ENCODE measurements at places on chromosomes 2 and 18.

- no peak for DNase-seq
Observed at GRCh38 chr18:22285361-22286140, 116.2 kb downstream of the GATA6 start.

GRCh38 chr2:108634011-108634410 is 85.3 kb upstream of the RANBP2 start:
- no peak for DNase-seq

DNA sequence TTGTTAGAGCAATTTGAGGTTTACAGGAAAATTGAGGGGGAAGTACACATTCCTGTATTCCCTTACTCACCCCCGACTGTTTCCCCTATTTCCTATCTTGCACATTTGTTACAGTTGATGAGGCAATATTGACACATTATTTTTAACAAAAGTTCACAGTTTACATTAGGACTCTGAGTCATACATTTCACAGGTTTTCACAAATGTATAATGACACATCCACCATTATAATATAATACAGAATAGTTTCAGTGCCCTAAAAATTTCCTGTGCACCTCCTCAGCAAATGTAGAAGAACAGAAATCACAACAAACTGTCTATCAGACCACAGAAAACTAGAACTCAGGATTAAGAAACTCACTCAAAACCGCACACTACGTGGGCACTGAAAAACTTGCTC is 160.6 kb upstream of the RMP24 start:
- DNase-seq: no peak

- DNase-seq: no peak
Observed at GRCh38 chr18:54871231-54871630, 43.0 kb downstream of the RAB27B start.

DNA sequence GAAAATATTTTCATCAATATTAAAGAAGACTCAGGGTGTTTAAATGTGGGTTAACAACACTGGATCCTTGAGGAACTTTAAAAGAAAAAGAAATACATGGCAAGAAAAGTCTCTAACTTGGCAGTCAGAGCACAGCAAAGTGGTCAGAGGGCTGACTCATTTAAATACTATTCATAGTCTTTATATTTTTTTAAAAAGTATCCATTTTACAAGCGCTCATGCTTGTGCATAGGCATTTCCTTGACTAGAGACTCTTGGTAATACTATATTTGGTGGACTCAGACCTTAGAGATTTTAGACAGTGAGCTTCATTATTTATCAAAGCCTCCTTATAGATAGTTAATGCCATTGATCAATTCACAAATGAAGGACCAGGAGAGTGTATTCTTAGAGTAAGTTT is 110.2 kb downstream of the ABCA12 start:
- DNase-seq: no peak

- DNase-seq: no peak
Observed at GRCh38 chr18:12851716-12852115, 32.3 kb downstream of the PTPN2 start.

DNA sequence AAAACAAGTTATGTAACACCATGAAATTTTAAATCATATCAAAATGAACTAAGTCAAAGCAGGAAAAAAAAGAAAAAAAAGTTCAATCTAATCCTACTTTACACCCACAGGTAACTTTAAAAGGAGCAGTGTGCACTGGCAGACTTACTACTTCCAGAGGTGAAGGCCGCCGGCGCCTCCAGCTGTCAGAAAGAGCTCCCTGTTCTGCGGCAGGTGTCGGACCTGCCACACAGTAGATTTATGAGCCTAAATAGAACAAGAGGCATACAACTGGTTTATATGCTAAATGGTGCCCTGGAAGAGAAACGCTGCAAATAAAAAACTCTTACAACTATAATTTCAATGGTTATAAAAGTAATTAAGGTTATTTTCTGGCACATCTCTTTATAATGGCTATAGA is 23.1 kb upstream of the PNO1 start:
- DNase-seq: no peak

GRCh38 chr2:13524492-13524891 is 807.8 kb downstream of the TRIB2 start:
- no peak for DNase-seq

GRCh38 chr2:70080610-70081200 is 6.6 kb upstream of the PCBP1 start:
- no peak for DNase-seq

DNA sequence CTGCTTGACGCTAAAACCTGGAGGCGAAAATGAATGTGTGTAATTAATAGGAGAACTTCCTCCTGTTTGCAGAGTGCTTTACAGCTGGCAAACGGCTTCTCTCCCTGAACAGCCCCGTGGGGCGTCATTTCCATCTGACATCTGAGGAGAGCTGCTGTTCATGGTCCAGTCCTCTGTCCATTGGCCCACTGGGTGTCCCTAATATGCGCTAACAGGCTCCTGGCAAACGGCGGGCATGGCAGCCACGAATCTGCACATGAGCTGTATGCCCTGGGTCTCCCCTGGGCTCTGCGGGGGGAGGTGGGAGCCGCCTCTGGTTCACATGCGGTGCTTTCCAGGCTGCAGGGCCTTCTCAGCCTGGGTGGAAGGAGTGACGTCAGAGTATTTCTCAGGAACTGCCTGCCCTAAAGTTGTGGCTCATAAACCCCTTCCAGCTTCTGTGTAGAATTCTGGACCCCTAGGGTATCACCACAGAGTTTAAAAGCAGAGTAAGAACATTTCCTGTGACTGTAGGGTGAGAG is 73.2 kb downstream of the LRRFIP1 start:
- DNase-seq: peak; percentile 46

DNA sequence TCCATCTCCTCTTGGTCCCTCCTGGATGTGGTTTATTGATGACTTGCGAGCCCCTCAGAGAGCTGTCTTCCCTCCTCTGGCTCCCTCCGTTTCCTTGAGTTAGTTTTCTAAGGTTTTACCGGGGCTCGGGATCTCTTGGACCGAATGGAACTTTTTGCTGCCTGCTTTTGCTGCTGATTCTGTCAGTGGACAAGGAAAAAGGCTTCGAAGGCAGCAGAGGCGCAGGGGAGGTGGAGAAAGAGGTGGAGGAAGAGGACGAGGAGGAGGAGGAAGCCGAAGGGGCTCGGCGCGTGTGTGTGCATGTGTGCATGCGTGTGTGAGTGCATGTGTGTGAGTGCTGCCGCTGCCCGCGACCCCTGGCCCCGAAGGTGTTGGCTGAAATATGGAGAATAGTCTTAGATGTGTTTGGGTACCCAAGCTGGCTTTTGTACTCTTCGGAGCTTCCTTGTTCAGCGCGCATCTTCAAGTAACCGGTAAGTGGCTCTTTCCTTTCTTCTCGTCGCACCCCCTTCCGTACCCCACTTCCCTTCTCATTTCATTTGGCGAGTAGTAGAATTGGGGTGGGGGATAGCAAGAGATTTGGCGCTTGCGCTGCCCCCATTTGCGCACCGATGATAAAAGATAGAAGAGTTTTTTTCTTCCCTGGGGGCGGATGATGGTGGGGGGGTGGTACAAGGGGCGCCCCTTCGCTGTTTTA is 557 bp downstream of the DCC start:
- DNase-seq: no peak

DNA sequence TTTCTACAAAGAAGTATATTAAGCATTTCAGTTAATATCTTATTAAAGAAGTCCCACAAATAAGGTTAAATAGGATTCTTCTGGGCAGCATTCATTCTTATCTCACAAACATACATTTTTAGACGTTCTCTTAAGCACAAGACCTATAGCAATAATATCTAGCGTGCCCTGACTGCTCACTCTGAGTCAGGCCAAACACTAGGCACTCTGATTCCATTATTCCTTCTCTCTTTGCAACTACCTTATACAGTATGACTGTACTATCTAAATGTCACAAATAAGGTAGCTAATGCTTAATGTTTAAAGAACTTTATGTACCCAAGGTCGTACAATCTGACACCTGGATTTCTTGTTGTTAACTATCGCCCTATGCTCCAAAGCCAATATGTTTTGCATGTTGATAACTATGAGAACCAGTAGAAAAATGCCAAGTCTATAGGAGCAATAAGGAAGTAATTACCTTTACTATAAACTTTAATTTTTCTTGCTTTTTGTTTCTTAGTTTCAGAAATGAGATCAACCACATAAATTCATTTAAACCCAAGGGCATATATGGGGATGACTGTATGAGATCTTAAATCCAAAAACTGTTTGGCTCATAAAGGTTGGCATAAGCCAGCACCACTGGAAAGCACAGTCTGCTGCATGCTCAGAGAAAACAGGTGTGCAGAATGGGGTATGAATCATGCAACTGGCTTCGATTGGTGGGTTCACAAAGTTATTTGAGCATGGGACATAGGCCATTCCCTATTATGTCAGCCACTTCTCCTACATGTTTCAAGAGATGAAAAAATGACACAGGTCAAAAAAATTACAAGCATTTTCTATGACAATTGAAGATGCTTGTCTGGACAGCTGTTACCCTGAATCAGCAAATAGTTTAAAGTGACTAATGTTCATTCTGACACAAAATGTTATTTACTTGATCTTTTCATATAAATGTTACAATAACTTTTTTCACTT is 352.0 kb downstream of the IRS1 start:
- DNase-seq: no peak

DNA sequence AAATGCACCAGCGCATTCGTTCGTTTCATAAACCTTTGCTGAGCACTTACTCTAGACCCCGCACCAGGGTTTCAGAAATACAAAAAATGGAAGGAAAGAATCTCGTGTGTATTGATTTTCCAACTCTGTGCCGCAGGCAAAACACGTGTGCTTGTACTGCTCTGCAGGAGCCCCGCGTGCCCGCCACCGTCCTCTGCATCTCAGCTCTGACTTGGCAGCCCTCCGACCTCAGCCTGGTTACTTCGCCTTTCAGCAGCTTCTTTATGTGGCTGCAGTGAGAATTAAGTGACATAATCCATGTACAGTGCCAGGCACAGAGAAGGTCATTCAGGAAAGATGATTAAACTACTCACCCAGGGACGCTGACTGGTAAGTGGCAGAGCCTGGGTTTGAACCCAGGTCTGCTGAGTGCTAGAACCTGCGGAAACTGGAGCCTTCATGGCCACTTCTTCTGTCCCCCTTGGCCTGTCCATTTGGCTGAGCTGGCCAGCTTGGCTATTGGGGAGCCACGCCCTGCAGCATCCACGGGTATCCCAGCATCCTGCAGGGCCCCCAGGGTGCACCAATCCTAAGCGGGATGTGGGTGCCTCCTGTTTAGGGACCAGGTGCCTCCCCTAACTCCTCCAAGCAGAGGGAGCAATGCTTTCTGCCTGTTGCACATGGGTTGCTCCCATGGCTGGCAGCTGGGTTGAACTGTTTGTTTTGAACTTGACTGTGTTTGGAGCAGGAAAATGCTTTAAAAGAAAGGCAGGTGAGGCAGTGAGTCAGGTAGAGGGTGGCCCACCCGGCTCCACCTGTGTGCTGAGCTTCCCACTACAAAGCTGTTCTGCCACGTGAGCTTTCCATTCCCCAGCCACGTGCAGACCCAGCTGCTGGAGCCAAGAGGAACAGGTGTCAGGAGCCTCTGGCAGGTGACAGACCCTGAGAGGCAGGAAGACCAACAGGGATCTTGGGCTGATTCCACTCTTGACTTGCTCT is 34.3 kb downstream of the INHBB start:
- no peak for DNase-seq

GRCh38 chr2:191125646-191126045 is 25.1 kb downstream of the STAT4 start:
- DNase-seq: no peak

Data from activated CD8-positive, alpha-beta memory T cell treated with anti-CD3 and anti-CD28 coated beads for 1 hour (primary cell).